ENCODE measurements at places on chromosomes 7 and 10. TPM values are rescaled to one million over a fixed set of nuclear protein-coding genes. Genes with fewer than 3 reads are reported as not detected.

TMEM130 gene
- 0.29 TPM for total RNA-seq

DNA sequence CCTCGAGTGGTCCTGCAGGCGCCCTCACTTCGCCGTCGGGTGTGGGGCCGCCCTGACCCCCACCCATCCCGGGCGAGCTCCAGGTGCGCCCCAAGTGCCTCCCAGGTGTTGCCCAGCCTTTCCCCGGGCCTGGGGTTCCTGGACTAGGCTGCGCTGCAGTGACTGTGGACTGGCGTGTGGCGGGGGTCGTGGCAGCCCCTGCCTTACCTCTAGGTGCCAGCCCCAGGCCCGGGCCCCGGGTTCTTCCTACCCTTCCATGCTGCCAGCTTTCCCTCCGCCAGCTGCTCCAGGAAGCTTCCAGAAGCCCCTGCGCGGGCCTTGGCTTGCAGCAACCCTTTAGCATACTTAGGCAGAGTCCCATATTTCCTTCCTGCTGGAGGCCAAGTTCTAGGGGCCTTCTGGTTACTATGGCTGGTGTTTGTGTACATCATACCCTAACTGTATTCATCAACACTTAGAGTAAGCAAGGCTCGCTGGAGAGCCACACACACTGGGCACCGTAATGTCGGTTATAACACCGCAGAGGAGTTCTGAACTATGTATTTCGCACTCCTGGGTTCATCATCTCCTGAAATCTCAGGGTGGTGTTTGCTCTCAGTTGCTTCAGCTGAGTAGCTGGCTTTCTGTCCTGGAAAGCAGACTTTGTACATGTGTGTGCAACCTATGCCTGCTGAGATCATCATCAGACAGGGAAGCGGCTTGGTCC, 471 bp downstream of the MGMT start:
- DNase-seq = no peak

DNA sequence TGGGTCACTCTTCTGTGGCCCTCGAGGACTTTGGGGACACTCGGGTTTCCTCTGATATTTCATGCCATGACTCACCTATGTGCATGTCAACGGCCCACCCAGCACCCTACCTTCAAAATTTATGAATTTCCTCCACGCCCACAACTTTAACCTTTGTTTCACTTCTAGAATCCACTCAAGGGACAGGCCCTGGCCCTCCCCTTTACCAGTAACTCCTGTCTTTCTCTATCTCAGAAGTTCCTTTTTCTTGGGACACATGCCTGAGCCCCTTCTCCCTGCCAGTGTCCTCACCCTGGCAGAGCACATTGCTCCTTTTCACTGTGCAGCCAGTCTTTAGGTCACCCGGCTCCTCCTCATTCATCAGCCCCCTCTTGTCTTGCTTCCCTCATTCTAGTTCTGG, 282.5 kb upstream of the KLF6 start:
- no peak for DNase-seq

DNA sequence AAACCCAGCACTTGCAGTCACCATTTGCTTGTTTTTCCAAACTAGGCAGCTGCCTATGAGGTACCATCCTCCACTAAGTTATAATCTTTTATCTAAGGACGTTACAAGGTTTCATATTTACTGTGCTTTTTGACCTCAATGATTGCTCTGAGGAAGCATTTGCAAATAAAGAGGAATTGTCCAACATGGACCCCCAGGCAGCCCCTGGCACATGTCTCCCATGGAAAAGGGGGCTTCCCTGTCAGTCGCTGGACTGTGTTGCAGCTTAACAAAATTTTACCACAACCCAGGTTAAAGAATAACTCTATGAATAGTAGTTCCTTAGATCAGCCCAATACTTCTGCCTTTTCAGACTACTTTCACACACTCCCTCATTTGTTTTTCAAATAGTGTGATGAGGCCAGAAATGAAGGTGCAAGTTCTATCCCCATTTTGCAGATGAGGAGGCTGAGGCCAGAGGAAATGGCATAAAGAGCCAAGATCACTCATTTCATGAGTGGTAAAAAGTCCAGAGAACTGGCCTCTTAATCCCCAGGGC, 52.8 kb upstream of the ZPBP start:
- no peak for DNase-seq

DNA sequence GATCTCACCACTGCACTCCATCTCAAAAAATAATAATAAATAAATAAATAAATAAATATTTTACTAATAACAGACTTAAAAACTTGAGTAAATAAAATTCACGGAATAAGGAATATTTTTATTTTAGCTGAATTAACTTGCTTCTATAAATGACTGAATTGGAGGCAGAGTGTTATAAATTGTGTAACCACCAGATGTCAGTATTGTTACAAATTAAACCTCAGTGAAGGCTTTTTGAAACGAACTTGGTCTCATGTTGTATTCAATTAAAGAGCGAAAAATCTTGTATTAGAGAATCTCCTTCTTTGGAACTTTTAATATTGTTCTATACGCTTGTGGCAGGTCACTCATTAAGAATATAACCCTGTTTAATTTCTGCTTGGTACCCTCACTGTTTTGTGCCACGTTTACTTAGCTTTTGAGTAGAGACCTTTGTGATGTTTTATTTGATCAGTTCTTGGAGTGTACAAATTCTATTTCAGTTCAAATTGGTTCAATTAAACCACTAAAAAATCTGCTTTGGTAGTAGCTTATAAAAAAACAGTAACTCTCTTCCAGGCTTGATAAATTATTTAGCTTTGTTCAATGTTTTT, 45.6 kb upstream of the SCIN start:
- no peak for DNase-seq

Data from mesenteric fat pad (tissue), 1 donor.